ENCODE measurements at places on chromosomes 5 and 9. TPM values are rescaled to one million over a fixed set of nuclear protein-coding genes. Genes with fewer than 3 reads are reported as not detected.

Gene FAM120AOS
- total RNA-seq, result 38.8 TPM

Gene TMC1
- total RNA-seq, result not detected

Gene NACC2
- total RNA-seq, result 18.5 TPM

Gene ACOT12
- 2.0 TPM for total RNA-seq

- no peaks in the 10 kb centered on the region for H3K36me3 ChIP-seq
- H3K4me1 ChIP-seq, result no peaks in the 10 kb centered on the region
- no peak overlapping the region for H3K27ac ChIP-seq
These were observed 1888.4 kb downstream of the MAT2B start for GRCh38 chr5:165393839-165394238.

DNA sequence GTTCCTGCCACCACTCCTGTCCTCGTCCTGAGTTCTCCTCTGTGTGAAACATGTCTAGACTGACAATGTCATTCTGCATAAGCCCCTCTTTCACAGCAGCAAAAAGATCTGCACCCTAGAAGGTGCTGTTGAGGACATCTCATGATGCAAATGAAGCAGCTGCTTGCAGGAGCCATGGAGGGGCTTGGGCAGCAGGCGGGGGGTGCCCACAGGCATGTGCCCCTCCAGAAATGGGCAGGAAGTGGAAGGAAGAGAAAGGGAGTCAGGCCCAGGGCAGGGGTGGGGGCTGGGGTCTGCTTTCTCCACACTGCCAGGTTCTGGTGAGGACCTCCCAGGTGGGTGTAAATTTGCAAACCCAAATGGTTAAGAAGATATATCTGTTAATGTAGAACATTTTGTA is 54.5 kb upstream of the KCNMB1 start:
- no peak overlapping the region for H3K4me3 ChIP-seq

- H3K27me3 ChIP-seq, result no peaks in the 10 kb centered on the region
- H3K4me1 ChIP-seq, result no peaks in the 10 kb centered on the region
- no peak overlapping the region for H3K4me3 ChIP-seq
These were observed 29.7 kb upstream of the FAM169A start for GRCh38 chr5:74895906-74896305.

GRCh38 chr5:75509546-75509945 is 1.9 kb downstream of the CERT1 start:
- H3K36me3 ChIP-seq, result no peaks in the 10 kb centered on the region
- H3K4me3 ChIP-seq, result peak overlapping the region; percentile 83
- DNase-seq, result peak; percentile 8
- no peaks in the 10 kb centered on the region for H3K4me1 ChIP-seq

DNA sequence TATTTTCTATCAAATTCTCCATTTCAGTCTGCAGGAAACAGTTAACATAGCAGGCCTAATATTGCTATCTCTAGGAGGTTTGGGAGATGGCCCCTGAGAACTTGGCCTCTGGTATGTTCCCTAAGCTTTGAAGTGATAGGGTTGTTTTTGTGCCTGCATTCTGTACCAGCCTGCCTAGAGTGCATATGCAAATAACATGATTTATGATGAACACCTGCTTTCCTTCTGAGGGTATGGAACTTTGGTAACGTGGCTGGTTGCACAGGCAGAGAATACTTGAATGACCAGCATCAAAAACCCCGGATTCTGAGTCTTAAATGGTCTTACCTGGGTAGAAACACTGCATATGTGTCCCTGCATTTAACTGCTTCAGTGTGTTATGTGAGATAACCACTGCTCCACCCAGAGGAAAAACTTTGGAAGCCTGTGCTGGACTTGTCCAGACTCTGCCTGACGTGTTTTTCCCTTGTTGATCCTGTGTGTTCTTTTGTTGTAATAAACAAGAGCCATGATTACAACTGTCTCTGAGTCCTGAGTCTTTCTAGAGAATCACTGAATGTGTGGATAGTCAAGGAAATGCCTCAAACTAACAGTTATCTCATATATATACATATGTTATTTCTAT is 111.3 kb upstream of the ABCA1 start:
- H3K36me3 ChIP-seq, result no peaks in the 10 kb centered on the region
- no peaks in the 10 kb centered on the region for H3K4me1 ChIP-seq
- H3K27me3 ChIP-seq, result no peaks in the 10 kb centered on the region
- no peak overlapping the region for H3K27ac ChIP-seq
- no peak overlapping the region for H3K4me3 ChIP-seq

DNA sequence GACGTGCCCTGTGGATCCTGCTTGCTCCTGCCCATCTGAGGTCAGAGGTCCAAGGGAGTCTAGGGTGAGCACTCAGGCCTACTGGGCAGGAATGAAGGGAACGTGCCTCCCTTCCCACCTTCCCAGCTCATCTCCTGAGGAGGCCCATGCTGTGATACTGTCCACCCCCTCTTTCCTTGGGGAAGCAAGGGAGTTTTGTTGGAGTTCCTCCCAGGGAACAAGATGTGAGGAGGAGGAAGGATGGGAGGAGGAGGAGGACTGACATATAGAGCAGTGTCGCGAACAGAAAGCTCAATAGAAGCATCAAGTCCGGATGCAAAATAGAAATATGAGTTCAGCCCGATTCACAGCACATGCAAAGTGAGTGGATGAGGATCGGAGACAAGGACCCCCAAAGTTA is 41.0 kb downstream of the SLC6A7 start:
- no peak overlapping the region for H3K4me3 ChIP-seq
- no peak for DNase-seq
- H3K27ac ChIP-seq, result no peak overlapping the region
- H3K36me3 ChIP-seq, result no peaks in the 10 kb centered on the region

DNA sequence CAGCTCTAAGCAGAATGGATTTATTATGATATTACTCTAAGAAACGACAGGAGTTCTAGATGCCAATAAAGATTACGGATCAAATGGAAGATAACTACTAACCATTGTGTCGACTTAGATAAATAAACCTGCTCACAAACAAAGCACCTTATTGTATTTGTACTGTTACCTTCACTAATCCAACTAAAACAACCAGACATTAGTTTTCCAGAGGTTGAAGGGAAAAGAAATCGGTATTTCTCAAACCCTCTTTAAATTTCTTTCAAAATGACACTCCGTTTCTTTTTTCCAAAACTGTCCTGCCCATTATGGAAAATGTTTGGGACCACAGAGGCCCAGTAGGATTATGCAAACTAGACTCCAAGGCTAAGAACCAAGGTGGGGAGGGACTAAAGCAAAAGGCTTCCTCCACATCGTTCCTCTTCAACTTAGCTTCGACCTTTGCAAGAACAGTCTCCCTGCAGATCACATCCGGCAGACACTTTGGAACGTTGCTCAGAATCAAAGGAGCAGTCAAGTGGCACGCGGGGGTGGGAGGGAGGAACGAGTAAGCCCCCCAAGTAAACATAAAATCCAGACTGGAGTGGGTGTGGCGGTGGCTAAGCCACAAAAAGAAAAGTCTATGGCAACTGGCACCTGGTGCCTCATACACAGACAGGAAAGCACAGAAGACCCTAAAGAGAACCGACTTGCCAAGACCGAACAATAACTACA is 2.7 kb downstream of the MLLT3 start:
- no peak overlapping the region for H3K27ac ChIP-seq
- H3K4me3 ChIP-seq, result peak overlapping the region; percentile 97
- no peaks in the 10 kb centered on the region for H3K27me3 ChIP-seq
- no peaks in the 10 kb centered on the region for H3K36me3 ChIP-seq

- H3K36me3 ChIP-seq, result no peaks in the 10 kb centered on the region
- H3K27ac ChIP-seq, result no peak overlapping the region
- no peak overlapping the region for H3K4me3 ChIP-seq
- no peak for DNase-seq
- H3K27me3 ChIP-seq, result no peaks in the 10 kb centered on the region
These were observed 837.1 kb upstream of the C9orf72 start for GRCh38 chr9:28410411-28410810.

GRCh38 chr9:132037458-132037857 is 42.2 kb downstream of the MED27 start:
- no peaks in the 10 kb centered on the region for H3K27me3 ChIP-seq
- no peak overlapping the region for H3K27ac ChIP-seq
- DNase-seq, result no peak

DNA sequence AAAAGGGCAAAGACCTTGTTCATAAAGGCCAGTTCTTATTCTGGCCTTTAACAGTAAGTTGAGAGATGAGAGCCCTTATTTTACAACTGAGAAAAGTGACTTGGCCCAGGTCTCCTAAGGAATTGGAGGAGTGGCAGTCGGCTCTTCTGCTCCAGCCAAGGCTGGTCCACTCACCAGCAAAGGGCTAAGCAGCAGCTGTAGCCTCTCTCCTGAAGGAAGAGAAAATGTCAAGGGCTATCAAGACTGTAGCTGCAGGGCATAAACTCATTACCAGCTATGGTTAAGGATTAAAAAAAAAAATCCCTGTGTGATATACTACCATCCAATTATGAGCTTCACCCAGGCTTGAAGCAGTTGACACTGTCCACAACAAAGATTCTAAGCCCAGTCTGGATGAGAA is 138.6 kb upstream of the RAD23B start:
- no peak for DNase-seq
- H3K4me3 ChIP-seq, result no peak overlapping the region

DNA sequence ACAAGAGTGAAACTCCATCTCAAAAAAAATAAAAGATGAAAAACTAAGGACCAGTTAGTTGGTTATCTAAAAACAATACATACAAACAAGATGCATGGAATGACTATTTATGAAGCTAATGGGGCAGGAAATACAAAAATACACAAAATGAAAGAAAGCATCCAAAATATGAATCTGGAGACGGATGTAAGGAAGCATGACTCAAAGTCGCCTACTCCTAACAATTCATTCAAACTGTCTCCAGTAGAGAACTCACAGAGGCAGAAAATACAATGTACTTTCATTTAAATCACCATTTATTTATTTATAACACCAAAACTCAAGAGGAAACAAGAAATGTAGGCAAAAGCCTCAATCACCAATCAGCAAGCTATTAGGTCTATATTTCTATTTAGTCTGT is 68.4 kb downstream of the SCAI start:
- peak; percentile 24 for DNase-seq
- H3K36me3 ChIP-seq, result no peaks in the 10 kb centered on the region

DNA sequence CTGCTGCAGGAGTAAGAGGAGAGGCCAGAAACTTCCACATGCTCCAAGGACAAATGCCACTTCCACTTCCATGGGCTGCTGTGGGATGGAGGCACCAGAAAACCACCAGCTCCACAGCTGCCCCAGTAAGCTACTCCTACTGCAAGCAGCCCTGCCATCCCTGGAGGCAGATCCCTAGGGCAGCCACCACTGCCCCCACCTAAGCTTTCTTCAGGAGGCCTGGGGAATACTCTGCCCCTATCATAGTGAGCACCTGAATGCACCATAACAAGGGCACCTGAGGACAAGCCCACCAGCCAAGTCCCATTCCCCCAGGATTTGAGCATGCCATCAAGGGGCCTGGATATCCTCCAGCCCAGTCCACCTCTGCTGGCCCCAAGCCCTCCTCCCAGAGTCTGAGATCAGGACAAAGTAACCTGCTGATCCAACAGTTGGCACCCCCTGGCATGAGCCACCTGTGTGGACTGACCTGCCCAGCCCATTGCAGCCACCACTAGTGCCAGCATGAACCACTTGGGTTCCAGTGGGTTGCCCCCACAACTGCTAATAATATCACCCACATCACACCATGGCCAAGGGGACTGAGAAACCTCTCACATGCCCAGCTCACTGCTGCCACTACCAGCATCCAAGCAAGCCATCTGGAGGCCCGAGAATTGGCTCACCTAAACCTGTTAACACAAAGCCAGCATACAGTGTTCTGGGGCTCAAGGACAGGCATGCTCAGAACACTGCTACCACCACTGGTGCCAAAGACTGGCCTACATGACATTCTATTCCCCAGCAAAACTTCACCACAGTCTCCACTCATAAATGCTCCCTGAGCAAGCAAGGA is 480.1 kb downstream of the CDH12 start:
- DNase-seq, result no peak
- no peak overlapping the region for H3K4me3 ChIP-seq
- no peaks in the 10 kb centered on the region for H3K36me3 ChIP-seq
- no peak overlapping the region for H3K27ac ChIP-seq
- no peaks in the 10 kb centered on the region for H3K27me3 ChIP-seq

GRCh38 chr5:78182838-78183237 is 111.7 kb downstream of the AP3B1 start:
- no peak overlapping the region for H3K27ac ChIP-seq
- H3K4me1 ChIP-seq, result no peaks in the 10 kb centered on the region
- H3K36me3 ChIP-seq, result no peaks in the 10 kb centered on the region
- no peaks in the 10 kb centered on the region for H3K27me3 ChIP-seq

GRCh38 chr9:13054389-13054788 is 225.1 kb downstream of the MPDZ start:
- H3K27me3 ChIP-seq, result peaks cover 4% of the 10 kb centered on the region
- no peak overlapping the region for H3K4me3 ChIP-seq
- H3K36me3 ChIP-seq, result no peaks in the 10 kb centered on the region
- no peak for DNase-seq
- no peak overlapping the region for H3K27ac ChIP-seq
- no peaks in the 10 kb centered on the region for H3K4me1 ChIP-seq

- no peaks in the 10 kb centered on the region for H3K27me3 ChIP-seq
- H3K4me3 ChIP-seq, result no peak overlapping the region
- H3K27ac ChIP-seq, result no peak overlapping the region
- no peak for DNase-seq
- H3K4me1 ChIP-seq, result no peaks in the 10 kb centered on the region
These were observed 76.9 kb downstream of the SYK start for GRCh38 chr9:90878562-90878961.

- H3K27me3 ChIP-seq, result no peaks in the 10 kb centered on the region
- H3K4me3 ChIP-seq, result no peak overlapping the region
- H3K36me3 ChIP-seq, result no peaks in the 10 kb centered on the region
- DNase-seq, result no peak
- H3K27ac ChIP-seq, result no peak overlapping the region
These were observed 21.2 kb upstream of the MARCHF6 start for GRCh38 chr5:10332301-10332700.

GRCh38 chr9:14799030-14799429 is 76.5 kb upstream of the CER1 start:
- no peak overlapping the region for H3K27ac ChIP-seq
- H3K4me3 ChIP-seq, result no peak overlapping the region
- H3K4me1 ChIP-seq, result no peaks in the 10 kb centered on the region
- no peaks in the 10 kb centered on the region for H3K36me3 ChIP-seq

- DNase-seq, result peak; percentile 86
- peaks cover 6% of the 10 kb centered on the region for H3K4me1 ChIP-seq
- H3K27ac ChIP-seq, result no peak overlapping the region
These were observed 45.9 kb downstream of the TEK start for GRCh38 chr9:27154908-27155307.

DNA sequence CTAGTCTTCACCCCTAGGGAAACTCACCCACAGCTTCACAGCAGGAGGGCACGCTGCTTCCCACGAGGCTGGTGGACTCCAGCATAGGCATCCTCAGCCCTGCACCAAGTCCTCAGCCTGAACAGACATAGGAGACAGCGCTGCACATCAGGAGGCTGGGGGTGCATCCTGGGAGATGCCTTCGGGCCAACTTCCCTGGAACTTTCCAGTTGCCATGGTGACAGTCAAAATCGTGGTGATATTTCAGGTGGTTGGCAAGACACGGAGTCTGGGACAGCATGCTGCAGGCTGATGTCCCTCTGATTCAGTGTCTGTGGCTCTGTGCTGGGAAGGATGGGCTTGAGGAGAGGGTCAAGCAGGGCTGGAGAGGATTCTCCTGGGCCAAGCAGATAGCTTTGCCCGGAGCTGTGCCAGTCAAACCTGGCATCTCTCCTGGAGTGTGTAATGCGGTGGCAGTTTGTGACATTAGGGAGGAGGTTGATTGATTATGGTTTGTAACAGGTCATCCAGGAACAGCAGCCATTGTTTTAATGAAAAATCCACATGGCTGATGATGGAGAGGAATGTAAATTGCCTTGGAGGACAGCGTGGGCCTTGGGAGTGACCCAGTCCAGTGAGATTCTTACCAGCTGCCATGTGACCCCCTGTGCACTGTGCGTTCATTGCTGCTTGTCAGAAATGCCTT is 35.6 kb upstream of the SEMA4D start:
- no peak overlapping the region for H3K4me3 ChIP-seq
- H3K36me3 ChIP-seq, result no peaks in the 10 kb centered on the region
- no peaks in the 10 kb centered on the region for H3K4me1 ChIP-seq
